ENCODE measurements at places on chromosomes 1 and 21.

DNA sequence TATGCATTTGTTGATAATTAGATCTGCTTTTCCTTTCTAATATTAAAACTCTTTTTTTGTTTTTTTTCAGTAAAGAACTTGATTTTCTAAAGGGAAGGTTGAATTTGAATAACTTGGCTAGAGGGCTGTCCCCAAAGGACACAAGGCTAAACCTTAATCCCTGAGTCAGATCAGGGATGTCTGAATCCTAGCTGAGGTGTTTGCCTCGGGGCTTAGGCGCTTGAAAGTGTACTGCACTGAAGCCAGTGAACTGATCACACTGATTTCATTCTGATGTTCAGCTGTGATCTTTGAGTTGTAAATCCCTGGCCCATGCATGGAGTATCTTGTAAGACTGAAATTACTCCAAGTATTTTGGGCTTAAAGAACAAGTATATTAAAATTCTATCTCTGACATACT, 42.8 kb downstream of the MTR start:
- no peak for DNase-seq

GRCh38 chr1:200027264-200027823, at the start of gene NR5A2:
Gene NR5A2, plus strand, starts transcription at chr1:200027710. Its CDS starts 138 bp downstream, at chr1:200027848.
- no peak for DNase-seq

DNA sequence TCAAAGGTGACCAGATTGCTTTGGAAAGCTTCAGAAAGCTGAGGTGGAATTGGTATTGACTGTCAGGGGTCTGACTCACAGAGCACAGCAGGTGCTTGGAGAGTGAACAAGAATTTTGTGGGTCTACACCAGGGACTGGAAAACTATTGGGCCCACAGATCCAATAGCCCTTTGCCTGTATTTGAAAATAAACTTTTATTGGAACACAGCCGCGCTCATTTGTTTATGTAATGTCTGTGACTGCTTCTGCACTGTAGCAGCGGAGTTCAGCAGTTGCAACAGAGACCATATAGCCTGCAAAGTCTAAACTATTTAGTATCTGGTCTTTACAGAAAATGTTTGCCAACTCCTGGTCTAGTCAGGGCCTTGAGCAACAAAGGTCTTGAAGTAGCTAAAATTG, 315.6 kb downstream of the NFIA start:
- peak; percentile 15 for DNase-seq

DNA sequence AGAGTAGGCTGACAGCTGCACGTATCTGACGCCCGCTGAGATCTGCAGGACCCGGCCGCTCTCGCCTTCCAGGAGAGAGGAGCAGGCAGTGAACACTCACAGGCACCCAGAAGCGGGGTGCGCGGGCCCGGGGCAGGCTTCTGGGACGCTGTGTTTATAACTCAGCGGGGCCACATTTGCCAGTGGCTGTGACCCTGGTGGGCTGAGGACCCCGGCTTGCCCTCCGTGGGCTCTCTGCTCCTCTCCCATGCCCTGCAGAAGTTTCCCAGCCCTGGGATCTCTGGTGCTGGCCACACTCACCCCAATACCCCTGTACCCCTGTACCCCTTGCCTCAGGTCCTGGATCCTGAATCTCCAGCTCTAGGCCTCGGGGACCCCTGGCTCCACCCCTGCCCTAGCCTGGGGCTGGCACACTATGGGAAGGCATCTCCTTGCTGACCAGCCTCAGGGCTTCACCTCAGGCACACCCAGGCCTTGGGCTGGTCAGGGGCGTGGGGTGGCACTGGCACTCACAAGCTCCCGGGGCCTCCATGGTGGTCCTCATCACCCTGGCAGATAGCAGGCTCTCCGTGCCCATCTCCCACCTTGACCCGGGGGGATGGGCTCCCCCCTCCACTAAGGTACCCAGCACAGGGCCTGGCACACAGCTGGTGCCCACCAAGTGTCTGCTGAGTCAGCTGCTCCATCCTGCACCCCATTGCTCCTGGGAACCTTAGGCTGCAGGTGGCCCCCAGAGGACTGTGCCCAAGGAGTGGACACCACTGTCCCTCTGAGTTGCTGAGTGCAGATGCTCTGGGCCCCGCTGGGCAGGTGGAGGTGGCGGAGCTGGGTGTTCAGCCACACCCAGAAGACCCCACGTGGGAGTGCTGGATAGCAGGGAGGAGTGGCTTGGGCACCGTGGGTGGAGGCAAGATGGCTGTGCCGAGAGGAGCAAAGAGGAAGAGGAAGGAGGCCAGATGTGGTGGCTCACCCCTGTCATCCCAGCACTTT, 32.4 kb downstream of the MORN1 start:
- no peak for DNase-seq

GRCh38 chr21:18716578-18717138, 313.1 kb upstream of the TMPRSS15 start:
- no peak for DNase-seq

- DNase-seq: no peak
Measured at GRCh38 chr1:70890408-70890807, 157.2 kb downstream of the PTGER3 start.

DNA sequence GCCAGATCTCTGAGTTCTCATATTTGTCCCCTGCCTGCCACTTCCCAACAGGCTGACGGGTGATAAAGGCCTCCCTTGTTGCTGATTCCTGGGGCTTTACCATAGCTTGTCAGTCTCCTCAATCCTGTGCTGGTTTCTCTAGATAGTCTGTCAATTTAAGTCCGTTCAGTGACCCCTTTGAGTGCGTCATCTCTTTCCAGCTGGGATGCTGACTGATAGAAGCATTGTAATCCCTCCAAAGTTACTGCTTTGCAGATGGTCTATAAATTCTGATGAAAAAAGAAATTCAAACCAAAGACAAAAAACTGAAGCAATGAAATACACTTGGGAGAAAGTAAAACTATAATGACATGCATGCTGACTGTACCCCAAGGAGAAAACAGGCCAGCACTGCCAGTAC, 28.3 kb downstream of the RHOU start:
- DNase-seq: no peak

- DNase-seq: no peak
Measured at GRCh38 chr1:33118274-33118673, 37.3 kb downstream of the AZIN2 start.

DNA sequence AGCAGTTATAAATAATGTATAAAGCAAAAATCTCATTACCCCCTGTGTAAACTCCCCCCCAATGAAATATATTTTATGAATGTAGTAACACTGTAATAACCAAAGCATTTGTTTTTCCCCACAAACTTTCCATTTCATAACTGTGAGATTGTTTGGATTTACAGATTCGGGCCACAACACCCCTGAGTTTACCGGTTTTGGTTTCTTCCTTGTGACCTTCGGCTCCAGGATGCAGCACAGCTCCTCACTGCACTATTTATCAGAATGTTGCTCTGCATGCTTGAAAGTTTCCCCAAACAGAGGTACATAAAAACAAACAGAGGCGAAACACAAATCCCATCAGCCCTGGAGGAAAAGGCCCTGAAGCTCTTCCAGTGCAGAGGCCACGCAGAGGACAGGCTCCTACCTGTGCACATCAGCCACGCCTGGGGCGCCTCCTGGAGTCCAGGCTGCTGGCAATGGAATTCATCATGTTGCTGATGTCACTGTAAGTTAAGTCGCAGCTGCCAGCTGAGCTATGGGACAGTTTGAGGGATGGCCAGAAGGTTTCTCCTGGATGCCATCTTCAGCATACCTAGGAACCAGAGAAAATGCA, 122.0 kb downstream of the LMO4 start:
- no peak for DNase-seq

GRCh38 chr1:2091611-2092604, 41.7 kb downstream of the PRKCZ start:
- no peak for DNase-seq

DNA sequence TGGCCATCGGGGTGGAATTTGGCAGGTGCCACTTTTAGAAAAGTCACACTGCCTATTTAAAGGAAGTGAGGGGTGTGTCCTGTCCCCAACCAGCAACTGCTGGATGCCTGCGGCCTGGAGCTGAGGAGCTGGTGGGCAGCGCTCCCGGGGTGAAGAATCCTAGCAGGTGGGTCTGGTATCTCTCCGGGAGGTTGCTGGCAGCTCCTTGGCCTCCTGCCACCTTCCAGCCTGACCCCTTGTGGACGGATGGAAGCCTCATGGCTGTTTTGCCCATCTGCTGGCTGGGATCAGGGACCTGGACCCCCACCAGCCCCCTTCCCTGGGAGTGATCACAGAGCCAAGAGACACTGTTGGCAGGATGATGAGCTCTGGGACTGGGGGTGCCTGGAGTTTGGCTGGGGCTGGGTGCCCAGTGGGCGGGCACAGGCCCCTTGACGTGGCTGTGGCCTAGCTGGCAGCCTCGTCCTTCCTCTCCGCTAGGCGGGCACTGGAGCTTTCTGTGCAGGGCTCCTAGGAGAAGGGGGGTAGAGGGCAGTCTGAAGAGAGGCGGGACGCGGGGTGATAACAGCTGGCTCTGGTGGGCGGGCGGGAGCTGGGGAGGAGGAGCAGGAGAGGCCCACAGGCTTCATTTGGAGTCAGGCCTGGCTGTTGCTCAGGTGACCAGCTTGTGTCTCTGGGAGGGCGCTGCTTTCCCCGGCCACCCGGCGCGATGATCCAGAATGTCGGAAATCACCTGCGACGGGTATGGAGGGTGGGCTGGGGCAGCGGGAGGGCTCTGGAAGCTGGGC, at the start of gene ACOT11:
Gene ACOT11, plus strand, starts transcription at position 628 of the 788 bp plus-strand sequence. Its CDS starts 82 bp downstream, at position 710.
- no peak for DNase-seq

DNA sequence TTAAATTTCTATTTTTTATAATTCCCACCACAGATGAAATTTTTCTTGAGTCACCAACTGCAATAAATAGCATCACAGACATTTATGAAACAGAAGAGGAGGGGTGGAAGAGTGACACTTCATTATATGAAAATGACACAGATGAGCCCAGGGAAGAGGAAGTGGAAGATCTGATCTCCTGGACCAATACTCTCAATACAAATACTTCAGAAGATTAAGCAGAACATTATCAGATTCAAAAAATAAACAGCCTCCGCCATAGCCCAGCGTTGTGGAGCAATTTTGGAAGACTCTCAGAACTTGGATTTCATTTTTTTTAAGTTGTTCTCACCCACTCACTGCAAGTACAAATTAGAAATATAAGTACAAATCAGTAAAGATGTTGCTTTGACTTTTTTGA, 63.6 kb downstream of the UBE2U start:
- DNase-seq: no peak

- no peak for DNase-seq
Measured at GRCh38 chr1:160115545-160116282, at the start of gene ATP1A2. Gene ATP1A2, plus strand, starts transcription at chr1:160115759. Its CDS starts 103 bp downstream, at chr1:160115862.

GRCh38 chr1:111468717-111469100, 5.1 kb upstream of the C1orf162 start:
- DNase-seq: no peak

- DNase-seq: no peak
Measured at GRCh38 chr1:211753649-211754251, 76.8 kb downstream of the LPGAT1 start.

DNA sequence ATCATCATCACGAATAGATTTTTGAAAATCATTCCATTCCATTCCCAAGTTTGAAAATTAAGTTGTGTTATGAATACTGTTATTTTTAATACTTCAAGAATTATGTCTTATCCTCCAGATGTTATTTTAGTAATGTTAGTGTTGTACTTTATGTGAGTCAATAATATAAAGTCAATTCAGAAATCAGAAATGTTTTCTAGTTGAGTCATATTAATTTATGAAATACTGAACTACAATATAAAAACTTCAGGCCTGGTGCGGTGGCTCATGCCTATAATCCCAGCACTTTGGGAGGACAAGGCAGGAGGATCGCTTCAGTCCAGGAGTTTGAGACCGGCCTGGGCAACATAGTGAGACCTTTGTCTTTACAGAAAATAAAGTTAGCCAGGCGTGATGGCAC, 38.4 kb upstream of the GPR25 start:
- DNase-seq: no peak

GRCh38 chr1:193979219-193979618, 792.8 kb upstream of the B3GALT2 start:
- DNase-seq: no peak

DNA sequence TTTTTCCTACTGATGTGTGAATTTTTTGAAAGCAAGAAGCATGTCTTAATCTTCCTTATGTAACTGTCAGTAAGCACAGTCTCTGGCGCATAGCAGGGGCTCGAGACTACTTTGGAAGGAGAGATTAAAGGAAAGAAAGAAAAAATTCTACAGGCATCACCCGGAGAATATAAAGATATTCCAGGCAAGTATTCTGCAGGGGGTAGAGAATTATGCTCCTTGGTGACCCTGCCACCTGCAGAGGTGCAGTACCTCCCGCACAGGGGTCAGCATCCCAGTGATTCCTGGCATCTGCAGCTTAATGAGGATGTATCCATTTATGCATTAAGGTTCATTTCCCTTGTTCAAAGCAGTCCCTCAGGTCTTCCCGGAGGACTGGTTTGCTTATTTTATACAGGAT, 87.6 kb upstream of the WLS start:
- no peak for DNase-seq

DNA sequence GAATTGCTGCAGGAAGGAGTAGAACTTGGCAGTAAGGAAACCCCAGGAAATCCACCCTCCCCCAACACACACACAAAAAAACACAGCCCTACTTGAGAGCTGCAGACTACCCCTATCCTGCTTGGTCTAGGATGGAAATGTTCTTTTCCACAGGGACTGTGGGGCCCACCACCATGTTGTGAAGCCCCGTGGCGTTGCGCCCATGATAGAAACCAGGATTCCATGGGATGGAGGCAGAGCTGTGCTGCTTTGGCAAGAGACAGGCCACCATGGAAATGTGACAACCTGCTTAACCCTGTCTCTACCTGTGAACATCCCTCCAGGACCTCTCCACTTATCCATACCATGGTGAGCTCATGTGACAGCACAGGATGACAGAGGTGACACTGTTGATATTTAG, 121.1 kb upstream of the NGF start:
- DNase-seq: no peak

GRCh38 chr1:76500116-76500515, 367.2 kb upstream of the ST6GALNAC5 start:
- no peak for DNase-seq

GRCh38 chr21:17900990-17901385, 81.8 kb upstream of the C21orf91 start:
- no peak for DNase-seq

- no peak for DNase-seq
Measured at GRCh38 chr1:98345417-98345816, 316.1 kb upstream of the SNX7 start.

DNA sequence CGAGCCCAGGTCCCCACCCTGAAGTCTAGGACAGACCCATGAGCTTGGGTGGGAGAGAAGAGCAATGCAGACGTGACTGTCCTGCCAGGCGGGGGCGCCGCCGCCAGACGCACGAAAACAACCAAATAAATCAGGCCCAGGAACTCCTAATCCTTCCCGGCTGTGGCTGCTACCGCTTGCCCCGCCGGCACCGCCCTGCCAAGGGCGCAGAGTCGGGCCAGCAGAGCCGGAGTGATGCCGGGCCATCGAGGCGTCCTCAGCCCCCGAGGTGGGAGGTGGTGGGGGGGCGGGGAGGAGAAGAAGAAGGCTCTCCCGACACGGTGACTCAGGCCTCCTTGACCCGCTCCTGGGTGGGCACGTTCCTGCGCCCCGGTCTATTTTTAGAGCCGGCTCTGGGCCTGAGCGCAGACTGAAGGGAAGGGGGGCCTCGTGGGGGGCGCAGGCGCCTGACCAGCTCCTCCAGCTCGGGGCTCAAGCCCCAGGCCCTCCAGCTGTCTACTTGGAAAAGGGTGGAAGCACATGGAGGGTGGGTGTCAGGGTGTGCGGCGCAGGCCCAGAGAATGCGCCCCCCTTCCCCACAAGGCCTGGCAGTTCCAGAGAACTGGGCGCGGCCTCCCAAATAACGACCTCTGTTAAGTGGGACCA, 10.7 kb upstream of the COL16A1 start:
- no peak for DNase-seq

Measured in skeletal muscle cell (primary cell).